SK-N-SH treated with all-trans-retinoic acid at 6 μM for 48 hours (cell line): ENCODE measurements at places on chromosomes 5 and 9.

- no peak for ATAC-seq
Measured at GRCh38 chr9:111644195-111644772, 13.2 kb downstream of the DNAJC25 start.

DNA sequence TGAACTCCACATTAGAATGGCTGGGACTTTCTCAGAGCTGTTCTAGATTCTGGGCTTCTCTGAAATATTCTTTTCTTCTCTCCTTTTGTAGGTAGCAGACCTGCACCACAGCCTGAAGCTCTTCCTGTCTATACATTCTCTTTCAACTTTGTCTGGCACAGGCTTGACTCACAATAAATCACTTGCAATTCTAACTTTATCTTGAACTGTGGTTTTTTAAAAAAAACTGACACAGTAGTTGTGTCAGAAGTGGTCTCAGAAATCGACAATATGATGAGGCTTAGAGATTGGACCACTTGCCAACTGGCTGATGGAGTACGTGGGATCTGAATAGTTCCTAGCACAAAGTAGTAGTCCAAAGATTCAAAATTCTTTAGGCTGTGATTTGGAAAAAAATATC lies 24.1 kb upstream of the CDH9 start:
- ATAC-seq = no peak

- no peak for ATAC-seq
Measured at GRCh38 chr9:134030821-134031470, 5.7 kb downstream of the BRD3OS start.

GRCh38 chr5:14245132-14245925 lies 102.2 kb downstream of the TRIO start:
- ATAC-seq = peak; percentile 68

- ATAC-seq = no peak
Measured at GRCh38 chr9:128169925-128170324, 9.9 kb downstream of the BBLN start.

- ATAC-seq = no peak
Measured at GRCh38 chr9:18739641-18740318, 265.8 kb downstream of the ADAMTSL1 start.

- ATAC-seq = no peak
Measured at GRCh38 chr9:129586685-129587084, 34.2 kb downstream of the C9orf50 start.

GRCh38 chr9:129785866-129786265 lies 17.1 kb upstream of the TOR1B start:
- ATAC-seq = no peak

GRCh38 chr9:98342098-98342819 lies 86.8 kb upstream of the TBC1D2 start:
- ATAC-seq = no peak

- ATAC-seq = no peak
Measured at GRCh38 chr9:18138656-18139055, 335.3 kb upstream of the ADAMTSL1 start.
